Stimulated activated CD8-positive, alpha-beta memory T cell treated with anti-CD3 and anti-CD28 coated beads, Interleukin-15, amount 100 ng/mL, for 1 hour (primary cell): ENCODE measurements at places on chromosomes 12 and 14.

DNA sequence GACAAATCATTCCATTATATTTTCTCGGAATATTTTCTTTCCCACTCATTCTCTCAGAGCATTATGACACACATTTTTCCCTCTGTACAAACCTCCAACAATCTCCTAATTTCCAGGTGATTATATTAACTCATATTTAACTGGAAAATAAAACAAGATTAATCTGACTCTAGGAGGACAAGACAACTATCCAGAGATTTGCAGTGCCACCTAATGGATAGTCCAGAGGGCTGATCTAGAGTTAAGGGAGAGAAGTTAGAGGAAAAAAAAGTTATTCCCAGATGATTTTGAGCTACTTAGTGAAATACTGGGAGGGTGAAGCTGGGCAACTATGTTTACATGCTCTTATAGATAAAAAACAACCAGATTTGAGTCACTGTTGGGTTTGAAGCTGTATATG is 161.7 kb downstream of the ALX1 start:
- DNase-seq = no peak

DNA sequence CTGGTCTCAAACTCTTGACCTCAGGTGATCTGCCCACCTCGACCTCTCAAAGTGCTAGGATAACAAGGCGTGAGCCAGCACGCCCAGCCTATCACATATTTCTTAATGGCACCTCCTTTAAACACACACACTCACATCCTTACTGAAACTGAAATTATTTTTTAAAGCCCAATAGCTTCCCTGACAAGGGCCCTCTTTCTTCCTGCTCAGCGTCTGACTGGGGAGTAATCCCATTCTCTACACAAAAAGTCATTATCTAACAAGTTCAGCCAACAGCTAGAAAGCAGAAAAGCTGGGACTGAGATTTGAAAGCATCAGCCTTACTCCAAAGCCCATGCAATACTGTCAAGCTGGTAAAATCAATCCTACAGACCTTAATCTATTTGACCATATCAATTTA is 10.0 kb upstream of the AICDA start:
- no peak for DNase-seq

- DNase-seq = no peak
Measured at GRCh38 chr12:124034297-124034696, 61.3 kb downstream of the ZNF664 start.

GRCh38 chr14:75519826-75520728 is 2.2 kb upstream of the BATF start:
- DNase-seq = no peak

- no peak for DNase-seq
Measured at GRCh38 chr12:98606359-98606988, 13.0 kb downstream of the SLC25A3 start.

DNA sequence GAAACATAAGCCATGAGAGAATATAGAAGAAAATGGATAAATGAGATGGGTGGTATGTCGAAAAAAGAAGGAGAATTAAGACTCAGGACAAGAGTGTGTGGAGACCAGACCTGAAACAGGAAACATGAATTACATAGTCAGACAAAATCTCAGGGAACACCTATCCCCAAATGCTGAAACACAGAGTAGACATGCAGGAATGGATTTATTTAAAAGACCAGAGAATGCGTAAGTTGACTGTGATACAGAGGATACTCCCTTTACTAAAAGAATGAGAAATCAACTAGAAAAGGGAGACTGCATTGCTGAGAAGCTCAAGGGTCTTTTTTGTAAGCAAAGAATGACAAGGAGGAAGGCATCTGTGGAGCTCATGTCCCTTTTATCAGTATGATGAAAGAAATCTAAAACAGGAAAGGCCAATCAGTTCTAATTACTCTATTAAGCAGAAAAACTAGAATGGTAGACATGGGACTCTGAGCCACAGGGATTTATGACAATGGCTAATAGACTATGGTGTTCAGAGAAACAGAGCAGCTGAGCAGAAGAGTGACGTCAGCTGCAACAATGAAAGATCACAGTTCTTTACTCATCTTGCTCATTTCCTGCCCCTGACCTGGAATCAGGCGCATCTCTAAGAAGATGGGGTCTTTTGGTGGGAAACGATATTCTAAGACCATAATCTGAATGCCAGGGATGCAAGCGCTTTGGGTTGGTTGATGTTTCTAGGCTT is 138.9 kb upstream of the DHRS4 start:
- DNase-seq = no peak

GRCh38 chr12:114266536-114266935 is 139.4 kb downstream of the TBX5 start:
- no peak for DNase-seq

- DNase-seq = no peak
Measured at GRCh38 chr12:115322275-115322674, 638.3 kb upstream of the TBX3 start.

- DNase-seq = no peak
Measured at GRCh38 chr12:53241623-53242412, 9.8 kb upstream of the RARG start.

GRCh38 chr14:100129161-100129589 is 30.3 kb downstream of the DEGS2 start:
- DNase-seq = no peak

GRCh38 chr14:24092110-24092504 is 2.0 kb upstream of the PCK2 start:
- no peak for DNase-seq

- no peak for DNase-seq
Measured at GRCh38 chr12:20183563-20183962, 184.8 kb upstream of the PDE3A start.

- no peak for DNase-seq
Measured at GRCh38 chr14:38209572-38210557, 2.2 kb downstream of the SSTR1 start.

GRCh38 chr14:69574263-69574953 is at the start of gene CCDC177:
Gene CCDC177, minus strand, starts transcription at chr14:69574871. Its CDS starts 1,249 bp downstream, at chr14:69573622.
- DNase-seq = peak; percentile 62

GRCh38 chr14:89004166-89004565 is 179.7 kb downstream of the TTC8 start:
- no peak for DNase-seq

DNA sequence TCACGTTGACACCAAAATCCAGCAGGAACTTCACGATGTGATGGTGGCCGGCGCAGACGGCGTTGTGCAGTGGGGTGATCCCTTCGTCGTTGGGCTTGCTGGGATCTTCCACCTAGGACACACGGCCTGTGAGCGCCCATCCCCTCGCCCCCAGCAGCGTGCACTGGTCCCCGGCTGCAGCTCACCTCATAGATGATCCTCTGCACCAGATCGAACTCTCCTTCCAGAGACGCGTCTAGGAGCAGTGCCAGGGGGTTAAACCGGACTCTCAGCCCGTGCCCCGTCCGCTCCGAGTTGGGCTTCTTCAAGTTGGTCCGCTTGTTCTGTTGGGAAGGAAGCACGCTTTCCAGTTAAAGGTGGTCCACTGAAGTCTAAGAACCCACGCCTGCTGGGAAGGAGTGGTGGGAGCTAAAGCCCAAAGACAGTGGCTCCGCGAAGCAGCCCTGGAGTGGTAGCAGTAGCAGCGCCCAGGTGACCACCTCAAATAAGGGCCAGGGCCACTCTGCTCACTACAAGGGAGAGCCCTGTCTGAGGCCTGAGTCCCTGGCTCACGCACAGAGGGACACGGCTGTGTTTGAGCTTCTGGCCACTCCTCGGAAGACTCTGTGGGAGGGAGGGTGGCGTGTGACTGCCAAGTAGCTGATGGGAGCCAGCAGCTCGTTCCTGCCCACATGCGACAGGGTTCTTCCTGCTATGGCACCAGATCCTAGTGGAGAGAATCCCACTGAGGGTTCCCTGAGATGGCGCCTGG is 23.3 kb downstream of the ZFYVE21 start:
- no peak for DNase-seq

DNA sequence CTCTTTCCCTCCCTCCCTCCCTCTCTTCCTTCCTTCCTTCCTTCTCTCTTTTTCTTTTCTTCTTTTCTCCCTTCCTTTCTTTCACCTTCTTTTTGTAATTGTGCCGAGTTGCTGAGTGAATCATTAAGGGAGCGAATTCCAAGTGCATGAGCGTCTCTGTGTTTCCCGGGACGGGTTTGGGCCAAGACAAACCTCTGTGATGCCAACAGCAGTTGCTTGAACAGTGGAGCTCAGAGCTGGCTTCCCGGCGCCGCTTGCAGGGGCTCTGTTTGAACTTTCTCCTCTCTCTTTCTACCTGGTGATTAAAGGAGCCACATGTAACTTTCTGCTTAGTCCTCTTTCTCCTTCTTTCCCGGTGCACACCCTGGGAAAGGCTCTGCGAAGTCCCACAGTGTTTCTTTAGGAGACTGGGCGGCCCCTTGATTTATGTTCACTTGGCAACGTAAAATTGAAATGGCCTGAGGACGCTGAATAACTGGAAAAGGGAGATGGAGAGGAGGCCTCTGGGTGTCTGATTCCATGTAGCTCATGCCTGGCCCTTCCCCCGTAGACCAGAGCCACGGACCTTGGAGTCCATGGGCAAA is 33.7 kb upstream of the MAP1LC3B2 start:
- DNase-seq = no peak

DNA sequence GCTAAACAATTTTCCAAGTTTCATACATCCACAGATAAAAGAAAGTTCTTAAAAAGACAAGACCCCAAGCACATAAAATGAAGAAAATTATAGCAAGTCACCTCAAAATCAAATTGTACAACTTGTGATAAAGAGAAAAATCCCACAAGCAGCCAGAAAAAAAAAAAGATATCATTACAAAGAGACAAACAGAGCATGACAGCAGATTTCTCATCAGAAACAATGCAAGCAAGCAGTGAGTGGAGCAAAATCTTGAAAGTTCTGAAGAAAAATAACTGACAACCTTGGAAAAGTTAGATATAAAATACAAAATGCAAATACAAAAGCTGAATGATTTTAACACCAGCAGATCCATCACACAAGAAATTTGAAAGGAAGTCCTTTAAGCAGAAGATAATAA is 194.5 kb upstream of the SOX5 start:
- no peak for DNase-seq

GRCh38 chr14:97056086-97056485 is 258.9 kb downstream of the VRK1 start:
- DNase-seq = no peak

- no peak for DNase-seq
Measured at GRCh38 chr12:66915306-66915904, 236.5 kb upstream of the GRIP1 start.

DNA sequence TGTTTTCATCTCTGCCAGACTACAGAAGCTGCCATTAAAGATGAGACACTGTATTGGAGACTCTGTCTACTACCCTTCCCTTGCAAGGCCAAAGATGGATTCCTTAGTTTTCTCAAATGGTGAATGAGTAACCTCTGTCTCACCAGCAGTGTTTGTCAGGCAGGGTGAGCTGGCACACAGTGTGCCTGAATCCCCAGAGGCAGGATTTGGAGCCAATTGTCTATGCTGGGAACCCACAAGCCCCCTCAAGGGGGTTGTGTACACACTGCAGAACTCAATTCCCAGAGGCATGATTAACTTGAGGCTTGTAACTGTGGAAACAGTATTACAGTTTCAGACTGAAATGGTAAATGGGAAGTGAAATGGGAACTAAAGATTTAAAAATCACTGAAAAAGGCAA is 136.8 kb upstream of the PTPRB start:
- no peak for DNase-seq

GRCh38 chr12:56087220-56087619 is 7.3 kb downstream of the ERBB3 start:
- no peak for DNase-seq

GRCh38 chr12:55736780-55737580 is 5.9 kb upstream of the GDF11 start:
- DNase-seq = no peak

DNA sequence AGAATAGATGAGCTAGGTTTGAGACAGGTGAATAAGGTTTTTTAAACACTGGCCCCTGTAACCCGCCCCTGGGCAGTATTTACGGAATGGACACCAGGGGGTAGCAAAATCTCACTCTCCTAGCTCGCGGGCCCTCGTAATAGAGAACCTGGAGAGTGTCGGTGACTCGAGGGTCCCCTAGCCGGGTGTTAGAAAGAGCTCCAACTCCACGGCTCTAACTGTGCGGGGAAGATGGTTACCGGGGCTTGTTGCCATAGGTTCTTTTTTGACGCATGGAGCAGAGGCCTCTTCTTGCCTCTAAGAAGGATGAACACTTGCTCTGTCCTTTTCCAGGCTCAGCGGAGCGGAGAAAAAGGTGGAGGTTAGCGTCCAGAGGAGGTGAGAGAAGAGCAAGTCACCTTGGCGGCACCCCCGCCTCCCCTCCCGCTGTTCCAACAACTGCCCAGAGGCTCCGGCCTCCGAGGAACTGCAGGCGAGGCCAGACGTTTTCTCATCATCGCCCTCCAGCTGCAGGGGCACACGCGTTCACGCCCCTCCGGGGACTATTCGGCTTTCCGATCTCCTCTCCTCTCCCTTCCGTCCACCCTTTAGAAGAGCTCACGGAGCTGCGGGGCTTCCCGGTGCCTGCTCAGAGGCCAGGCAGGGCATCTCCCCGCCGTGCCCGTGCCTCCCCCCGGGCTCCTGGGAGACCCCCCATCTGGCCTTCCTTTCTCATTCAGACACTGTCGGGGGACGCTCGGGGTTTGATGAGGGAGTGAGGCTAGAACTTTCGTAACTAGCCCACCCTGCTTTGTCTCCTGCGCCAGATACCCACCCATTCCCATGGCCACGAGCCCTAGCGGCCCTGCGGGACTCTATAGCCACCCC is 1.4 kb upstream of the ARHGEF40 start:
- DNase-seq = no peak

DNA sequence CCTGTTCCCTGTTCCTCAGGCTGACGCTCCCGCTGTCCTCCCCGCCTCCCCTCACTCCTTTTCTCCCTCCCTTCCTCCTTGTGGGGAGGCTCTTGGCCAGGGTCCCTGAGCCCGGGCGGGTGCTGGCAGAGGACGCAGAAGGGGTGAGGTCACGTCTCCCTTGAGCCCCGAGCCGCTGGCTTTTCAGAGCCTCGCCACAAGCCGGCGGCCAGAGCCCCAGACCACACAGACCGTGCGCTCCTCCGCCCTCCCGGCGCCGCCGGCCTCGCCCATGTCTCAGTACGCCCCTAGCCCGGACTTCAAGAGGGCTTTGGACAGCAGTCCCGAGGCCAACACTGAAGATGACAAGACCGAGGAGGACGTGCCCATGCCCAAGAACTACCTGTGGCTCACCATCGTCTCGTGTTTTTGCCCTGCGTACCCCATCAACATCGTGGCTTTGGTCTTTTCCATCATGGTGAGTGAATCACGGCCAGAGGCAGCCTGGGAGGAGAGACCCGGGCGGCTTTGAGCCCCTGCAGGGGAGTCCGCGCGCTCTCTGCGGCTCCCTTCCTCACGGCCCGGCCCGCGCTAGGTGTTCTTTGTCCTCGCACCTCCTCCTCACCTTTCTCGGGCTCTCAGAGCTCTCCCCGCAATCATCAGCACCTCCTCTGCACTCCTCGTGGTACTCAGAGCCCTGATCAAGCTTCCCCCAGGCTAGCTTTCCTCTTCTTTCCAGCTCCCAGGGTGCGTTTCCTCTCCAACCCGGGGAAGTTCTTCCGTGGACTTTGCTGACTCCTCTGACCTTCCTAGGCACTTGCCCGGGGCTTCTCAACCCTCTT is at the start of gene TMEM233:
TSS of gene TMEM233 (plus strand) at position 197 of the 821 bp plus-strand sequence. CDS start at position 272, 75 bp downstream.
- no peak for DNase-seq

DNA sequence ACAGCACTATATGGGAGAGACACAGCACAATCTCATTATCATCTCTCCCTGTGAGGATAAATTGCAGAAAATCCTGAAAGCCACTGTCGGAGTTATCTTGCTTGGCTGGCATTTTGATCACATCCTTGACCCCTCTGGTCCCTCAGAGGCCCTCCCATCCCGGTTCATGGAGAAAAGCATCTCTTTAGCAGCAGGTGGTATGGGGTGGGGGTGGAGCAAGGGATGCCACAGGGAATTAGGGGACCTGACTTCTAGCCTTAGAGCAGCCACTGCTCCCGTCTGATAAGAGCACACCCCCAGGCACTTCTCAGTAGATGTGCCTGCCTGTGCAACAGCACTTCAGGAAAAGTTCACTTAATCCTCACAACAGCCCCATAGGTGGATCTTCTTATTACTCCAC is 38.6 kb downstream of the GRIN2B start:
- no peak for DNase-seq
